ENCODE measurements at places on chromosomes 2 and 18.

GRCh38 chr2:187499941-187500532 lies 52.0 kb upstream of the CALCRL start:
- no peak for DNase-seq

GRCh38 chr18:50679656-50680055 lies 119.8 kb downstream of the MAPK4 start:
- DNase-seq, result no peak

DNA sequence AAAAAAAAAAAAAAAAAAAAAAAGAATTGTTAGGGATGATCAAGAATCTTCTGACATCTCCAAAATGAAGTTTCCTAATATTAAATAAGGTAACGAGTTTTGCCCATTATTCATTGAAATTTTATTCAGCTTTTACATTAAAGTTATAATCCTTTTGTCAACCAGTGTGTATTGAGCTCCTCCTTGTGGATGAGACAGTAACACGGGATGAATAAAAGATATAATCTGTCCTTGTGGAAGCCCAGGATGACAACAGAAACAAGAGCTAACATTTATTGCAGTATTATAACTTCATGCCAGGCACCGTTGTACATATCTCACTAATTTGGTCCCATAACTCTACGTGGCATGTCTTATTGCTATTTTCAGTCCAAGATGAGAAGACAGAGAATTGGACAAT lies 33.4 kb upstream of the SERPINB7 start:
- DNase-seq, result no peak

DNA sequence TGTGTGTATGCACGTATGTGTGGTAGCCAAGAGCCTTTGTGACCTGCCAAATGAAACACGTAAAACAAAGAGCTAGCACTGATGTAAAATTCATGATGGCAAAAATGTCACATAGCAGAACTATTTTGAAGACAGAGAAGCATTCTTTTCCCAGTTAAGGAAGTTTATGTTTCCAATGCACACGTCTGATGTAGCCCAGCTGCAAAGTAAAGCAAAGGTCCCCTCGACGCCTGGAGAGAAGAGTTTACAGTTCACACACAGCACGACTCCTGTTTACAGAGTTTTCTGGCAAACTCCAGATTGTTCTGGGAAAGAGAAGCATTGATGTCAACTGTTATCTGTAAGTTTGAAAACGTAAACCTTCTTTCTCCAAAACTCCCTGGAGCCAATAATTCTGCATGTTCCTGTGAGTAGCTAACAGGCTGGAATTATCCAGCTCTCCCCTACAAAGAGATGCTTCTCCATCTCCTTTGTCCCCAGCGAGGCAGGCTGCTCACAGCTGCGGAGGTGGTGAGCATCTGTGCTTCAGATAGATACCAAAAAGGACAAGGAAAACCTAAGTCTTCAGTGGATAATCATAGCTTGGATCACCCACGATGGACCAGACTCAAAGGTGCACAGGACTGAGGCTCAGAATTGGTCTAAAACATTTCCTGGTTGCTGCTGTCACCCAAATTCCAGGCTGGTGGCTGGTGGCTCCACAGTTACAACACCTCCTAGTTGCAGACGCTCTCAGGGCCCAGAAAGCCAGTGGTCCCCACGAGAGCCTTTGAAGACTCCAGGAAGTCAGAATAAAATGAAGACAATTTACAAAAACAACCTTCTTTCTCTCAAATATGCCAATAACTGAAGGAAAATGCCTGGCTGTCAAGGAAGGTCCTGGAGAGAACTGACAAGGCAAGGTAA lies 87.4 kb downstream of the COL6A3 start:
- no peak for DNase-seq

DNA sequence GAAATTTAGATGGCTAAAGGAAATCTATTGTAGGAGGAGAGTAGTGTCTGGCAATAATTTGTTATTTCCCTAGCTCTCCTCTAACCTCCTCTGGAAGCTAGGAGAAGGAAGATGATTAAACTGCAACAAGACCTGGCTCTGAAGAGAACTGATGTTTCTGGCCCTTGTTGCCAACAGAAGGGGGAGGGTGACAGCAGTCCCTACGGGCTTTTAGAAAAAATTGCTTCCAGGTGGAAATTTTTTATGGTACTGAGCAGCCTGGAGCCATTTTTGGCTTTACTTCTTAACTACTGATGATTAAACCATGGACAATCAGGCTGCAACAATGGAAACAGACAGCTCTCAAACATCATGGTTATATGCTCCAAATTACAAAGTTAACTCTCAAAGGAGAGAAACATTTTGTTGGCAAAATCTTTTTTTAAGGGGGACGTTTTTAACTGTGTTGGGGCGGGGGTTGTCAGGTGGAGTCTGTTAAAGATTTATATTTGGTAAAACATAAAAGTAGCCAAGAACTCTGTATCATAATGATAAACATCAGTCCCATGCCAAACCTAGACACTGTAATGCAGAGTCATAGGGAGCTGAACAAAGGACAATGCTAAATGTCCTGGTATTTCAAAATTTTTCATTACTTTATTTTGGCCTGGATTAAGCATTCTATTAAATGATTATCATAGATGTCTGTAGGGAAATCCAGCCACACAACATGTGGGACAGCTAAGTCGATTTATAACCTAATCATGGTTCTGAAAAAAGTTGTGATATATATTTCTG lies 70.0 kb downstream of the EXOC6B start:
- no peak for DNase-seq

- no peak for DNase-seq
Observed at GRCh38 chr18:59311631-59312030, 6.8 kb downstream of the CPLX4 start.

DNA sequence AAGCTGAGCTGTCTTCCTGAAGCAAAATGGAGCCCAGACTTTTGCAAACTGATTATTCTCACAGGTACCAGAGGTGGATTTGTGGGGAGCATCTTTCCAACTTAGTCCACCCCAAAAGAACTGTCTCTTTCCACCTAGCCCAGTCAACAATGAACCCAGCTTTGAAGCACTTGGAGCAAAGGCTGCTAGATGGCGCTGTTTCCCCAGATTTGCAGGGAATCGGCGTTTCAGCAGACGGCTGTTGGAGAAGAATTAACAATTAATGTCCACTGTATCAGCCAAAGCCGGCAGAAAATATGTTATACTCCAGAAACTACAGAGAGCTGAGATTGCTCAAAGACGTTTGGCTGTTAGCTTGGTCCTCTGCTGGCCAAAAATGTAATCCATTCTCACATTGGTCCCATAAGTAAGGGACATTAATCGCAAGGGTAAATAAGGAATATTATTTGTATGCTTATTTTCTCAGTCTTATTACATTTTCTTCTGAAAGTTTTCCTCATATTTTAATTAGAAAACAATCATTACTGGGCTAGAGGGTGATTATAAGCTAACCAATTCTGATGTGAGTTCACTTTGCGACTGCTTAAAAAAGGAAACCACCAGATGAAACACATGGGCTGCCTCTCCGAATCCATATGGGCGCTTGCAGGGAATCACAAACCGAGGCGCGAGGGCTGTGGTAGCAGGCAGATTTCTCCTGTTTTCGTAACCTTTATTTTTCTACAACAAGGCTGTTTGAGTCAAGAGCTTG lies 423.8 kb upstream of the MEX3C start:
- DNase-seq, result no peak

- DNase-seq, result no peak
Observed at GRCh38 chr2:36587101-36587500, 10.9 kb downstream of the FEZ2 start.

Data from stimulated activated CD8-positive, alpha-beta memory T cell treated with anti-CD3 and anti-CD28 coated beads, Interleukin-4, amount 100 ng/mL, for 1 hour (primary cell).